ENCODE measurements at places on chromosomes 1 and 21. TPM values are rescaled to one million over a fixed set of nuclear protein-coding genes. Genes with fewer than 3 reads are reported as not detected.

Gene C1QTNF12
- polyA plus RNA-seq, result 2.1 TPM

Gene NR5A2
- not detected for polyA plus RNA-seq

- H3K4me3 ChIP-seq, result no peak overlapping the region
- H3K4me1 ChIP-seq, result no peaks in the 10 kb centered on the region
- no peaks in the 10 kb centered on the region for H3K27me3 ChIP-seq
- no peaks in the 10 kb centered on the region for H3K36me3 ChIP-seq
These were observed 55.5 kb upstream of the DYNLT5 start for GRCh38 chr1:66696771-66697170.

DNA sequence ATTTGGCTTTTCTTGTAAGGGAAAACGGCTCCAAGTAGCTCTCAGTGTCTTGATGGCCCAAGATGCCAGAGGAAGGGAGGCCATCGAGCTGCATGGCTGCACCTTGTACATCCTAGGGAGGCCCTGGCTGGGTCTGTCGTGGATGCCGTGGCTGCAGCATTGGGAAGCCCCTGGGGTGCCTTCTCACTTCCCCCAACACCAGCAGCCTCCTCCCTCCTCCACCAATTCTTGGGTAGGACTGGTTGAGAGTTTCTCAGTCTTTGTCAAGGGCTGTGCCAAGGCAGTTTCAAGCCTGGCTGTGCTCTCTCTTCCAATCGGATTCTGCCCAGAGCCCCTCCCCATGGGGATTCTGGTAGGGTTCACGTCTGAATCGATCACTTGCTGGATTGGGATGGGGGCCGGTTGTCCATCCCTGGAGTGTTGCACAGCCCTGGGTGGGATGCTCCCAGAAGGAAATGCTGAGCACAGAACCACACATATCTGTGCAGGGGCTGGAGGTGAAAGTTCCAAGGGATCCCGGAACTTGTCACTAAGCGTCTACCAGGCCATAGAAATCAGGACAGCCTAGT is 14.0 kb upstream of the SPSB1 start:
- no peak for DNase-seq
- H3K4me3 ChIP-seq, result no peak overlapping the region
- H3K27me3 ChIP-seq, result no peaks in the 10 kb centered on the region
- peaks cover 58% of the 10 kb centered on the region for H3K4me1 ChIP-seq

DNA sequence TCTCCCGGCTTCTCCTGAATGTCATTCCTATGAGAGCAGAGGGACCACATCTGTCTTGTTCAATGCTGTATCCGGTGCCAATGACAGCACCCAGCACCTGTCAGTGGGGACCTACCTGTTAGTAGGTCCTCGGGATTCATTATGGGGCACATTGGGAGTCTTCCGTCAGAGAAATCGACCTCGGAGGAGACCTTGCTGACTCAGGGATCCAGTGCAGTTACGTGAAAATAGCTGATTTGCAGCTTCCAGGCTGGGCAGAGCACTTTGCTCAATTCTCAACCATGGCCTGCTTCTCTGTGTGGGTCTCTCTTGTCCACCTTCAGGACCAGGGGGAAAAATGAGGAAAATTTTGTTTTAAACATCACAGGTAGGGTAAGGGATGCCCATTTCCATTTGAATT is 130.2 kb downstream of the PRDM2 start:
- H3K36me3 ChIP-seq, result no peaks in the 10 kb centered on the region
- no peak for DNase-seq
- H3K27ac ChIP-seq, result no peak overlapping the region

GRCh38 chr1:218397752-218398339 is 52.7 kb downstream of the TGFB2 start:
- no peaks in the 10 kb centered on the region for H3K36me3 ChIP-seq
- no peak overlapping the region for H3K27ac ChIP-seq
- DNase-seq, result peak; percentile 84
- no peak overlapping the region for H3K4me3 ChIP-seq
- peaks cover 8% of the 10 kb centered on the region for H3K4me1 ChIP-seq

All from GM23248 (cell line).